ENCODE measurements at places on chromosomes 12 and 14. TPM values are rescaled to one million over a fixed set of nuclear protein-coding genes. Genes with fewer than 3 reads are reported as not detected.

Gene CIROP
- not detected for total RNA-seq

Gene CALCOCO1
- 72.6 TPM for total RNA-seq

Gene ABCD2
- not detected for total RNA-seq

Gene OR8S1
- not detected for total RNA-seq

Gene IL31
- not detected for total RNA-seq

Gene SDS
- total RNA-seq: under 0.01 TPM

Gene TMEM179
- total RNA-seq: 0.13 TPM

Gene MBD6
- total RNA-seq: 8.6 TPM

Gene SYCP3
- total RNA-seq: not detected
